Heart right ventricle (tissue), 16 donors: ENCODE measurements at places on chromosomes 16 and 17. TPM values are rescaled to one million over a fixed set of nuclear protein-coding genes. Genes with fewer than 3 reads are reported as not detected.

- DNase-seq = no peak
Measured at GRCh38 chr16:5309946-5310611, 212.5 kb upstream of the EEF2KMT start.

GRCh38 chr16:69481901-69482341 is 57.5 kb downstream of the CYB5B start:
- peak; percentile 89 for DNase-seq

- DNase-seq = no peak
Measured at GRCh38 chr16:17129971-17130370, 340.8 kb downstream of the XYLT1 start.

DNA sequence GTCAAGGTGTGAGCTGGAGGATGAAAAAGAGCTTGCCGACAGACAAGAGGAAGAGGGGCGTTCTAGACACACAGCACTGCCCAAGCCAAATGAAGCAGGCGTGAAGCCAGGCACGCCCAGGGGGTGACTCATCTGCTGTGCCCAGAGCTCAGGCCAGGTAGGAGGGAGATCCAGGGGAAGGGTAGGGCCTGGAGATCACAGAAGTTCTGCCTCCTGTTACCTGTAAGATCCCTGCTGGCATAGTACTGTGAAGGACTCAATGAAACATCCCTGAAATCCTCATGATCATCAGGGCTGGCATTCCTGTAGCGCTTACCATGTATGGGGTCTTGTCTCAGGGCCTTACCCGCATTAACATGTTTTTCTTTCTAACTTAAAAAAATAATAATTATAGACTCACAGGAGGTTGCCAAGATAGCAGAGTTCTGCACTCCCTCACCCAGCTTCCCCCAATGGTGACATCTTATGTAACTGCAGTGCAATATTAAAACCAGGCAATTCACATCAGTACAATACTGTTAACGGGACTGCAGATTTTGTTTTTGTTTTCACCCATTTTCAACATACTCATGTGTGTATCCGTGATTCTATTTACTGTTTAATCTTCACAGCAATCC is 158.6 kb downstream of the XYLT1 start:
- DNase-seq = no peak

GRCh38 chr17:6442775-6443174 is 1.5 kb upstream of the PIMREG start:
- no peak for DNase-seq

DNA sequence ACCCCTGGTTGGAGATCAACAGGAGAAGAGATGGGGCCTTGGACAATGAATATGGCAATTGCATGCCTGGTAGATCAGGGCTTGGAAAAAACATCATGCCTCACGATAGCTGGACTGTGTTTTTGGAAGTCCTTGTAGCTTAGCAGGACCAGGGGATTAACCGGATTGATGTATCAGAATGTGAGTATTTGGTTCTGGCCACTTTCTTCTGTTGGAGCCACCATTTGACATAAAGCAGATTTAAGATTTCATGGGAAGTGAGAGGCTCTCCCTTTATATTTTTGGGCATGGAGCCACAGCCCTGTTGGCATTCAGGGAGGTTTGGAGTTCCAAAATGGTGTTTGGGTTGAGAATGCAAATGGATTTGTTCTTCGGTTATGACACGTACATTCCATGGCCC is 424.7 kb upstream of the MAF start:
- no peak for DNase-seq

DNA sequence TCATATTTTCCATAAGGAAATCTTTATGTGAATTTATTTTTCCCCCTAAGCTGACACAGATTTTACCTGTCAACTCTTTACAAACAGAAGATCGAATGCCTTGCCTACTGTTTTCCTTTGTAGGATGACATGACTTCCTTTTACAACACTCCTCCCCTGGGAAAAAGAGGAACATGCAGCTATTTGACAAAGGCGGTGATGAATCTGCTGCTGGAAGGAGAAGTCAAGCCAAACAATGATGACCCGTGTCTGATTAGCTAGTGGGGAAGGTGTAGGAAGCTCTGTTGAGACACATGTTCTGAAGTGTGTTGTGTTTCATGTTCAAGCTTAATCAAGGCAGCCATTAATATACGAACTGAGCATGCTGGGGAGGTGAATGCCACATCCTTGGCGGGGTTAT is 238.0 kb downstream of the PHKB start:
- DNase-seq = no peak

DNA sequence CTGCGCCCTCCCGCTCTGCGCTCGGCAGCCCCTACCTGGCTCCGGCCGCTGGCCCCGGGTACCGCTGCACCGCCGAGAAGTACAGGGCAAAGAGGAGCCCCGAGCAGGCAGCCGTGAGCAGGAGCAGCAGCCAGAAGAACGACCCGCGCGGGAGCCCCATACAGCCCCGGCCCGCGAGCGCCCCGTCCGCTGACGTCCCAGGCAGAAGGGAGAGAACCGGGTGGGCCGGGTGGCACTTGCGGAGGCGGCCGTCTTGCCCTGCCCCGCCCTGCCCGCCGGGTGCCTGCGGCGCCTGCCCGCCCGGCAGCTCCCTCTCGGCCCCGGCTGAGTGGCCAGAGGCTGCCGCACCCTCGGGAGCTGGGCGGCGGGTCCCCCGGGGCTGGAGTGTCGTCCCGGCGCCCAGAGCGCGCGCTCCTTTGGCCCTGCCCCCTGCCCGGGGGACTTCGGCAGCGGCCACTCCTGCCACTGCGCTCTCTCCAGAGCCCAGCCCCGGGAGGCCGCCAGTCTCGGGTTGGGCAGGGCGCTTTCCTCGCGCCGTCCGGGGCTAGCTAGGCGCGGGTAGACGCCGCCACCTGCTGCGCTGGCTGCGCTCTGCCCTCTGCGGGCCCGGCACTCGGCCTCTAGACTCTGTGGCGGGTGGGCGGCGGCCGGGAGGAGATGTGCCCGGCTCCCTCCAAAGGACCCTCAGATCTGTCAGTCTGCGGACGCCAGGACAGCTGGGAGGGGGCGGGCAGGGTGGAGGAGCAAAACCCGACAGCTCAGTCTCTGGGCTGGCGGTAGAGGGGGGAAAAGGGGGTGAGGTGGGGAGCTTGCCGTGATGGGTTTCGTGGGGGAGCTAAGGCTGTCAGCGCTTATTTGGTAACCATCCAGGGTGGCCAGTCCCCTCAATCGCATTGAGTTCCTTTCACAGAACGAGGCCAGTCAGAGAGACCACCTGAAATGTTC is at the start of gene ST6GALNAC2:
Gene ST6GALNAC2 (minus strand): TSS at position 212 of the 945 bp plus-strand sequence. CDS start 52 bp downstream, at position 160.
- peak; percentile 45 for DNase-seq

DNA sequence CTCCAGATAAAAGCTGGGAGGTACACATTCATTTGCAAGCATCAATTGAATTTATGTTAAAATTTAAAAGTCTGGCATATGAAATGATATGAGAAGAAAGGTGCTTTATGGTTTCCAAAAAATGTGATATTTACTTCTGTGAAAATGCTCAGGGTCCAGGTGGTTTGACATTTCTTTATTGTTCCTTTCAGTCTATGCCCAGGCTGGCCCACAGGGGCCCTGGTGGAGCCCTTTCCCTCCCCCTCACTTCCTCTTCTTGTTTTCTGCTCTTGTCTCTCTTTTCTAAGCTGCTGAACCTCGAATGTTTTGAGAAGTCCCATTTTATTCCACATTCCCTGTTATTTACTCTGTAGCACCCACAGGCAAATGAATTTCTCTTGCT is 127.8 kb downstream of the HS3ST3B1 start:
- no peak for DNase-seq

DNA sequence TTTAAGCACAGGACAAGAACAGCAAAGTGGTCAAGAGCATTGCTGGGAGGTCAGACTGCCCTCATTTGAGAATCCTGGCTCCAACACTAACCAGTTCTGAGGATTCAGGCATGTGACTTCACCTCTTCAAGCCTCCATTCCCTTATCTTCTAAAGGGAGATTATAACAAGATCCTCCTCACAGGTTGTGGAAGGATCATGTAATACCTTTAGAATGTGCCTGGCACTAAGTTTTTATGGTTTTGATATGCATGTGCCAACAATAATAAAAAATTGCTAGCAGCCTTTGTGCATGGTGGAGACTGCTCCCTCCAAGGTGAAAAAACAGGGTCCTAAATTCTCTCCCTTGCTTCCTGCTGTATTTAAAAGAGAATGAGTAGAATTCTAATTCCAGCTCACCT is 36.0 kb upstream of the ADAMTS18 start:
- no peak for DNase-seq

DNA sequence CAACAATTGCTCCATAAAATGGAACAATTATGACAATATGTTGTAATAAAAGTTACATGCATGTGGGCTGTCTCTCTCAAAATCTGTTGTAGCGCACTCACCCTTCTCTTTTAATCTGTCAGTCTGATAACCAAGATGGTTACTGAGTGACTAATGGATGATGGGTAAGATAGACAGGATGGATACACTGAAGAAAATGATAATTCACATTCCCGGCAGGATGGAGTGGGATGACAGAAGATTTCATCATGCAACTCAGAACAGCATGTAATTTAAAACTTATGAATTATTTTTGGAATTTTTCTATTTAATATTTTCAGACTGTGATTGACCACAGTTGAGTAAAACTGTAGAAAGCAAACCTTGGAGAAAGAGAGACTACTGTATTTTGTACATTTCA is 30.5 kb downstream of the CDH13 start:
- DNase-seq = no peak

DNA sequence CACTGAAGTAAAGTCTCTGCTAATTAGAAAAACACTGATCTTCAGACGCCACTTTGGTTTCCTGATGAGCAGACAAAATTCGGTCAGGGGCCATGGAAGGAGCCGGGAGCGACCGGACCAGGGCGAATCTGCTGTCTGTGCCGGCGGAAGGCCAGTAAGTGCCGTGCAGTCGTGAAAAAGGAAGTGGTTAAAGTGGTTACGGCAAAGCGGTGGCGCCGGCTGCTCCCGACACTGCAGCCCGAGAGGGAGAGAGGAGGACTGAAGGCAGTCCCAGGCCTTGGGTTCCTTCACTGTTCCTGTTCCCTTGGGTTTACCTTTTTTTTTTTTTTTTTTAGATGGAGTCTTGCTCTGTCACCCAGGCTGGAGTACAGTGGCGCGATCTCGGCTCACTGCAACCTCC is 17.3 kb upstream of the HEXD start:
- no peak for DNase-seq

DNA sequence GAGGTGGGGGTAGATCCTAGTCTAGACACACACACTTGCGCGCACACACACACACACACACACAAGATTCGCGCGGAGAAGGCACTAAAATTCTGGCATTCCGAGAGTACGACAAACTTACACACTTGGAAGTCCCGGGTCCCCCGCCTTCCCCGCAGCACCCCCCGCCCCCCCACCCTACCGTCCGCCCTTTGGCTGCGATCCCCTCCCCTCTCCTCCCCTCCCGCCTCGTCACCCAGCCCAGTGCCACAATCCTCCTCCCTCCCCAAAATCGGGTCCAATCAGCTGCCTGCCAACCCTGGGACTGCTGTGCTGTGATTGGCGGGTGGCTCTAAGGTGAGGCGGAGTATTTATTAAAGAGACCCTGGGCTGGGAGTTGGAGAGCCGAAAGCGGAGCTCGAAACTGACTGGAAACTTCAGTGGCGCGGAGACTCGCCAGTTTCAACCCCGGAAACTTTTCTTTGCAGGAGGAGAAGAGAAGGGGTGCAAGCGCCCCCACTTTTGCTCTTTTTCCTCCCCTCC is at the start of gene SOX9:
Gene SOX9 (plus strand): TSS at position 379 of the 522 bp plus-strand sequence. CDS start 372 bp downstream, outside the sequence.
- peak; percentile 91 for DNase-seq

GRCh38 chr17:45020354-45021138 is 30.9 kb downstream of the DCAKD start:
- no peak for DNase-seq

DNA sequence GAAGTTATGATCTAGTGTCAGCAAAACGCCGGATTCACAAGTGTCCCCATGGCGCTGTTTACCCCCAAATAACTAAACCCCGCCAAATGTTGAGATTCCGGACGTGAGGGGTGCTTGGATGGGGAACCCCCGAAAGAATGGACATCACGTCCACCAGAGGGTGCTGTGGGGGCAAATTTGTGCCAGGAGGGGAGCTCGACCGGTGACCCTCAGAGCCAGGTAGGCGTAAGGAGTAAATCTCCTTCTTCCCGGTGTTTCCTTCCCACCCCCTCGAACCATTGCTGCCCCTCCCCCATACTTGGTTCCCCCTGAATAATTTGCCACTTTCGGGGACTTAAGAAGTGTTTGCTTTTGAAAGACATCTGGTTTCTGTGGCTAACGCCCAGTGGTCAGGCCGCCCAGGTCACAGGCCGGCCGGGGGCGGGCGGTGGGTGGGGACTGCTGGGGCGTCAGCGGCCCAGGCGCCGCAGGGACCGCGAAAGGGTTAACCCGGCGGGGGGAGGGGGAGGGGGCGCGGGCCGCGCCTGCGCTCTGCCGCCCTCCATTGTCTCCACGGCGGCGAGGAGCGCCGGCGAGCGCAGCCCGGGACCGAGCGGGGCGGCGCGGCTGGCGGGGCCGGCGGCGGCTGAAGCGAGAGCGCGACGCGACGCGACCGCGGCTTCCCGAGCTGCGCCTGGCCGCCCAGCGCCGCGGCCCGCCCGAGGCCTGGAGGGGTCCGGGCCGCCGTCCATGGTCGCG is at the start of gene ZNRF1:
Gene ZNRF1 (plus strand): TSS at position 544 of the 738 bp plus-strand sequence. CDS start 648 bp downstream, outside the sequence.
- peak; percentile 90 for DNase-seq

GRCh38 chr16:10868596-10869469 is 8.2 kb upstream of the CIITA start:
- DNase-seq = peak; percentile 78

- DNase-seq = no peak
Measured at GRCh38 chr16:56532714-56533113, 12.9 kb upstream of the BBS2 start.

TM4SF5 gene
- total RNA-seq = not detected

KCNJ18 gene
- total RNA-seq = not detected

CPNE2 gene
- total RNA-seq = 10.6 TPM

PPP1R27 gene
- total RNA-seq = not detected

TMEM92 gene
- not detected for total RNA-seq

MGRN1 gene
- total RNA-seq = 34.6 TPM
